ENCODE measurements at places on chromosomes 11 and 22. TPM values are rescaled to one million over a fixed set of nuclear protein-coding genes. Genes with fewer than 3 reads are reported as not detected.

DNA sequence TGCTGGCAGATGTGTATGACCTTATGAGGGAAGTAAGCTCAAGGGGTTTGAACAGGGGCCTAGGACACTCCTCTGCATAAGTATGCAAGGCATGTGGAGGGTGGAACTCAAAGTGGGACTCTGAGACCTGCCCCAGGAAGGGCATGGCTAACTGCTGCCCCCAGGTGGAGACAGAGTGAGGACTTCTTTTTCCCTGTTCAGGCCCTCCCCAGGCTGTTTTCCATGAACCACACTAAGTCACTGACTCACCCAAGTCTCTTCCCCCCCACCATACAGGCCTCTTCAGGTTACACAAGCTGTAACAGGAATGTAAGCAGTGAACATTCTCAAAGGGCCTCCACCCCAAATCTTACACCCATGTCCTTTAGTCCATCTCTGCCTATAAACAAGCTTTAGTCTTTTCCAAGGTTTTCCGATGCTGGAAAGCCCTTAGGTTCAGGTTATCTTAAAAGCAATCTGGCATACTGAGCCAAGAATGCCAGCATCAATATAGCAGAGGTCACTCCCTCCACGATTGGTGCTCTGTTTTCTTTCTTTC, 13.1 kb downstream of the EEF1G start:
- H3K36me3 ChIP-seq = peaks cover 44% of the 10 kb centered on the region
- no peak overlapping the region for H3K4me3 ChIP-seq
- H3K27ac ChIP-seq = no peak overlapping the region
- DNase-seq = peak; percentile 82
- H3K4me1 ChIP-seq = peaks cover 24% of the 10 kb centered on the region

GRCh38 chr11:122215244-122215992, 99.4 kb upstream of the BLID start:
- H3K27ac ChIP-seq = no peak overlapping the region
- no peaks in the 10 kb centered on the region for H3K27me3 ChIP-seq
- DNase-seq = peak; percentile 25
- no peak overlapping the region for H3K4me3 ChIP-seq
- no peaks in the 10 kb centered on the region for H3K4me1 ChIP-seq

DNA sequence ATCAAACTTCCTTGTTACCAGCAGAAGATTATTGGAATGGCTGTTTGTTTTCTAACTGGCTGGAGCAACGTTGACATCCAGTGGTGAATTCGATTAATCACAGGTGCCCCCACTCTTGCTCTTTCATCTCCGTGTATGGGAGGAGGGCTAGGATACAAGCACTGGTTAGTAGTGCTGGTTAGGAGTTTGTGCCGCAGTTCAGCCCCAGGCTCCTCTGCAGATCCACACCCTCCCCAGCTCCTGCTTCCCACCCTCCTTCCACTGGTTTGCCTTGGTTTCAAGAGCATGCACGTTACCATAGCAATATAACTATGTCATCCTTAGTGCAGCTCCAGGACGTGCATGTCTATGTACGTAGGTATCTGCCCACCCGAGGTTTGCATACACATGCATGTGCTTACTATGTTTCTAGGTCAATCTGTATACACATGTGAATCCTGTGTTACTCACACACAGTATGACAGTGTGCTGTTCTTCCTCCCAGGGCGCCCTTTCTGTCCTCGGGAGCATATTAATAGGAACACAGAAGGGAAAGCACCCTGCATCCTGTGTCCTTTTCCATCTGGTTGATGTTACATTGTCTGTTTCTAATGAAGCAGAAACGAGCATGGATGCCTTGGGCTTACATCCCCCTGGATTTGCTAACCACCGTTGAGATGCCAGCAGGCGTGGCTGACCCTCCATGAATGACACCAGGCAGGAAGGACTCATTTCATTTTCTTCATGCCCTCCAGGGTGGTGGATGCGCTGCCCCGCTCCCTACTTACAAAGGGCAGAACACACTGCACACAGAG, 539.3 kb downstream of the OPCML start:
- peaks cover 8% of the 10 kb centered on the region for H3K27me3 ChIP-seq
- no peak overlapping the region for H3K27ac ChIP-seq
- H3K36me3 ChIP-seq = no peaks in the 10 kb centered on the region
- DNase-seq = no peak
- no peaks in the 10 kb centered on the region for H3K4me1 ChIP-seq
- H3K4me3 ChIP-seq = no peak overlapping the region

DNA sequence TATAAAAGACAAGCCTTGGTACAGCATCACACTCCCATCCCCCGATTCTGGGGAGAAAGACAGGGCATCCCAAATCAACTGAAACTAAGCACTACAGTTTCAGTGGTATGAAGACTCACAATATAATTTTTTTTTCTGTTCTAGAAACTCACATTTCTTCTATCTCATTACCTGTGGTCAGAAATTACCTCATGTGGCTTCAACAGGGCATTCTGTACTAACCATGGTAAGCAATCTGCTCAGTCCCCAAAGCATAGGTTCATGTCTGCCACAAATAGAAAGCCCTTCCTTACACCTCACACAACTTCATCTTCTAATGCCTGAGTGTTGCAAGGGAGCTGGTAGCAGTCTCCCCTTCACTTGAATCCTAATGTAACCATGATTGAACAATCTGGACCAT, 147.4 kb upstream of the POU2AF2 start:
- no peaks in the 10 kb centered on the region for H3K36me3 ChIP-seq
- no peak overlapping the region for H3K27ac ChIP-seq
- peaks cover 5% of the 10 kb centered on the region for H3K4me1 ChIP-seq
- no peaks in the 10 kb centered on the region for H3K27me3 ChIP-seq
- DNase-seq = no peak

GRCh38 chr11:73995247-73995646, 12.6 kb upstream of the UCP2 start:
- H3K36me3 ChIP-seq = no peaks in the 10 kb centered on the region
- H3K4me3 ChIP-seq = peak overlapping the region; percentile 8
- H3K27ac ChIP-seq = peak overlapping the region; percentile 83
- peak; percentile 87 for DNase-seq
- peaks cover 92% of the 10 kb centered on the region for H3K4me1 ChIP-seq

- DNase-seq = no peak
- H3K27me3 ChIP-seq = no peaks in the 10 kb centered on the region
- H3K4me1 ChIP-seq = no peaks in the 10 kb centered on the region
- no peaks in the 10 kb centered on the region for H3K36me3 ChIP-seq
Observed at GRCh38 chr11:57155838-57156607, 25.7 kb upstream of the LRRC55 start.

- no peak for DNase-seq
- no peak overlapping the region for H3K4me3 ChIP-seq
- H3K4me1 ChIP-seq = no peaks in the 10 kb centered on the region
- H3K27ac ChIP-seq = no peak overlapping the region
- H3K27me3 ChIP-seq = no peaks in the 10 kb centered on the region
Observed at GRCh38 chr11:7486098-7486780, 933 bp downstream of the OLFML1 start.

- H3K36me3 ChIP-seq = no peaks in the 10 kb centered on the region
- no peak for DNase-seq
- no peaks in the 10 kb centered on the region for H3K27me3 ChIP-seq
- H3K4me3 ChIP-seq = no peak overlapping the region
- H3K4me1 ChIP-seq = no peaks in the 10 kb centered on the region
Observed at GRCh38 chr11:102600666-102601065, 24.5 kb downstream of the MMP20 start.

DNA sequence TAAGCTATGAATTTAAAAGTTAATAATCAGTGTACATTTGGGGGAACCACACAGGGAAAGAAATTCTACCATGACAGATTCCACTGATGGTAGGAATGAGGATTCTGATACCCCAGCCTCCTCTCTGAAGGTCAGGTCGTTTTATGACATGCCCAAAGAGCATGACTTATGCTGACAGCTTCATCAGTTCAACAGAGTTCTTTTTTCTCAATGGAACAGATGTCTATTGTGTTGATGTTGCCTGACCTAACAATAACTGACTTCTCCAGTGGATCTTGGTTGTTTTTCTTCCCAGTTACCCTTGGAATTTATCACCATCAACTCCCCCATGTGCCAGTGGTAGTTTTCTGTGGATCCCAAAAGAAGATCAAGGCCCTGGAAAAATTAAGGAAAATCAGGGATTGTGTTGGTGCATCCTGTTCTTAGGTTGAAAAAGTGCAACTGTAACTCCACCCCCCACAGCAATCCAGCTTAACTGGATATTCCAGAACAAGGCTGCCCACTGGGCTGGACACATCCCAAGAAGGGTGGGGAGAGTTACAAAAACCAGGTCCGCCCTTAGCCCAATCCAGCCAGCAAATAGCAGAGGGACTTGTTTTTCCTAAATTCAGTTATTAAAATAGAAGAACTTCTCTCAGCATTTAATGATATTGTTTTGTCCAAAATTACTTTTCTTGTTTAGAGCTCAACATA, 31.5 kb upstream of the CAT start:
- H3K4me1 ChIP-seq = no peaks in the 10 kb centered on the region
- no peak overlapping the region for H3K4me3 ChIP-seq
- no peak overlapping the region for H3K27ac ChIP-seq
- no peaks in the 10 kb centered on the region for H3K27me3 ChIP-seq

DNA sequence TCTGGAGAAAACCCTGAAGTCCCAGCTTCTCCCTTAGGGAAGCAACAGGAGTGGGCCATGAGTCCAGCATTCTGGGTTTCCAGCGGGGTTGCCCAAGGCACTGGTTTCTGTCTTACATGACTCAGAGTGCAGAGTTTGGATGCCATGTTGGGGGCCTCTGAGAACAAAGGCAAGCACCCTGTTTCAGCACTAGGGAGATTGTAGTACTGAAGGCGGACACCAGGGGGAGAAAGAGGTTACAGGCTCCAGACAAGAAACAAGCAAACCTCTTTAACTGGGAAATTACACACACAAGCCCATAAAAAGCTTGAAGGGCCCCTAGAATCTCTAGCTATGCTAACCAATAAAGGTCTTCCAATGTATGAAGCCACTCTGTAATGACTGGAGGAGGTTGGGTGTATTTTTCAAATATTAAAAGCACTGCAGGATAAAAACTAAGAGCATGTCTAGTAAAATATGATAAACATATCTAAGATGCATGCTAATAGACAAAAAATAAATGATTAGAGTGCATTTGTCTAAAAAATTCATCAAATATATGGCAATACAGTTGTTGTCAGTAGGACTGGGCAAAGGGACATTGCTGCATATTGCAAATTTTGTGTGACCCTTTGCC, 7.1 kb downstream of the MS4A6E start:
- no peak overlapping the region for H3K4me3 ChIP-seq
- H3K4me1 ChIP-seq = peaks cover 12% of the 10 kb centered on the region
- H3K27me3 ChIP-seq = no peaks in the 10 kb centered on the region
- H3K36me3 ChIP-seq = no peaks in the 10 kb centered on the region
- peak; percentile 85 for DNase-seq

- no peak overlapping the region for H3K27ac ChIP-seq
- DNase-seq = no peak
- H3K4me3 ChIP-seq = no peak overlapping the region
- H3K4me1 ChIP-seq = no peaks in the 10 kb centered on the region
- H3K27me3 ChIP-seq = no peaks in the 10 kb centered on the region
- peaks cover 4% of the 10 kb centered on the region for H3K36me3 ChIP-seq
Observed at GRCh38 chr22:20088263-20088648, 8.2 kb downstream of the DGCR8 start.

DNA sequence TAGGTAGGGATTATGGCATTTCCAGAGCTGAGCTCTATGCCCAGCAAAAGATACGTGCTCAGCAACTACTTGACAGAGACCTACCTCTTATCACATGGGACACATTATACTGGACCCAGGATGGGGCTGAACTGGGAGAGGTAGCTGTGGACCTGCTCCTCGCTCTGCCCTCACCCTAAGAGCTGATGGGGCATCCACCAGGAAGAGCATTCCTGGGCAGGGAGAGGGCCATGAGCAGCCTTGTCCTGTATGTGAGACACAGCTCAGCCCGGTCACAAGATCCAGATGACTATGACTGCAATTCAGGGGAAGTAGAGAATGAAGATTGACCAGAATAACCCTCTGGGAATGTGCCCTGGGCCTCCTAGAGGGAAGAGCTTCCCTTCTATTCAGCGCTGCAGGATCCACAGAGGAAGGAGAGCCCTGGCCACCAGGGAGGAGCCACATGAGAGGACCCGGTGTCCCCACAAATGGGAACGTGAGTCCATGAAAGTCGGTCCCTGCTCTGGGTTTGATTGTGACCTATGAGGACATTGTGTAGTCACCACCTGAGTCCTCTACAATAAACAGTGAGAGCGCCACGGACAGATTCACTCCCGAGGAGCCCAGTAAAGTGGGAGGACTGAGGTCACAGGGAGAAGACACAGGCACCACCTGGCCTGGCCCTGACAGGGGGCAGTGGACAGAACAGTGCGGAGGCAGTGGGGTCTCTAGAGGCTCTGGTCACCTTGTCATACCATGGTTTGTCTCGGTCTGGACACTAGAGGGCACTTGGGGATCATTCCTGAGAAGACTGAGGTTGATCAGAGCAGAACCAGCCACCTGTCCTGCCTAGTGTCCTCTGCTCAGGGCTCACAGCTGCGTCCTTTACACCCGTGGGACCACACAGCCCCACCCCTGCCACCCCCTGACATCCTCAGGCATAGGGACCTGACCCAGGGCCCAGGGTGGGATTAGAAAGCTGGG, 99.5 kb downstream of the ZNF280B start:
- peaks cover 39% of the 10 kb centered on the region for H3K4me1 ChIP-seq
- no peaks in the 10 kb centered on the region for H3K27me3 ChIP-seq
- DNase-seq = peak; percentile 69

DNA sequence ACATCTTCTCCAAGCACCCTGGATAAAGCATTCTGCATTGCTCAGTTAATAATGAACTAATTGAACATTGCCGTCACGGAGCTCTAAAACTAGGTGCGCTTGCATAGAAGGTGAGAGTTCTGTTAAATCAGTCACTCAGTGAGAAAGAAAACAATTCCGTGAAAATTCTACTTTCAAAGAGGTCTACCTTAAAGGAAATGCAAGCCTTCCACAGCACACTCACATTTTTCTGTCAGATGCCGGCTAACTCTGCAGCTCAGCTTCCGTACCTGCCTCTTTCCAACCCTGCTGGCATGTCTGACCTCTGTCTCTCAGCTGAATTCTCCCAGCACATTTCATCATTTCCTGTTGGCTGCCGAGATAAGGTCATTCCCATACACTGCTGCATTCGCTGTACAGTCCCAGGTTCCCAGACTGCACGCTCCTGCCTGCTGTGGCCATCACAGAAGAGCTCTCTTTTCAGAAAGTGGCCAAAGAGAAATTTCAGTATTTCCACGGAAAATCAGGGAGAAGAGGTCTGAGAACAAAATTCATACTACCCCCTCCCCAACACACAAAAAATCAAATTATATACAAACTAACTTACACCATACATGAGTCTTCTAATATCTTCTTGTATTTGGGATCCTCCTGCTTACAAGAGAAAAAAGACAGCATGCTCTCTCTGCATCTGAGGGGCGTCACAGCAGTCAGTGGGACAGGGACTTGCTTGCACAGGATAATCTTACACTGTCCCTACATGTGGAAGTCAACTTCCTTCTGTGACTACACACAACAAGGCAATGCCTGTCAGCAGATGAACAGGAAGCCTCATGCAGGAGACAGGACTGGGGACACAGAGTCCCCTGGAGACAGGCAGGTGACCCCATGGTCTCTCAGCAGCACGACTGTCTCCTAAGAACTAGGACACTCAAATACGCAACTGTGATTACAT, 55.1 kb downstream of the PACSIN2 start:
- no peaks in the 10 kb centered on the region for H3K36me3 ChIP-seq
- no peak for DNase-seq
- H3K4me1 ChIP-seq = peaks cover 30% of the 10 kb centered on the region

The HBB gene
- 385 TPM for total RNA-seq

The KDM4D gene
- 0.44 TPM for total RNA-seq

The OR56A1 gene
- not detected for total RNA-seq

The ABCC8 gene
- total RNA-seq = 1.1 TPM

The OR8G5 gene
- total RNA-seq = not detected

Measured in B cell (primary cell).